ENCODE measurements at places on chromosomes 7 and 10.

DNA sequence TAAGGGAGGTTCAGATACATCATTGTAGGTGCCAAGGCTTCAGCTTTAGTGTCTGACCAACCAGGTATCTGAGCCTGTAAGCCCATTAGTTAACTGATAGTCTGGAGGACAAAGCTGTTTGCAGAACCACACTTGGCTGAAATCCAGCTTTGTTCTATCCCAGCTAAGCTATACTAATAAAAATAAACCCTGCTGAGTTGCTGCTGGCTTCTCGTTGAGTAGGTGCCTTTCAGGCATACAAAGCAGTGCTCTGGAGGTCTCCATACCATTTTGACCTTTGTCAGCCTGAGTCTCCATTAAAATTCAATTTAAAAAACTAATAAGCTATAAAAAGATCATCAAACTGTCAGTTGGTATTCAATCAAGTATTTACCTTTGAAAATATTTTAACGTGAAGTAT lies 22.0 kb downstream of the CDCA7L start:
- DNase-seq: peak; percentile 51

DNA sequence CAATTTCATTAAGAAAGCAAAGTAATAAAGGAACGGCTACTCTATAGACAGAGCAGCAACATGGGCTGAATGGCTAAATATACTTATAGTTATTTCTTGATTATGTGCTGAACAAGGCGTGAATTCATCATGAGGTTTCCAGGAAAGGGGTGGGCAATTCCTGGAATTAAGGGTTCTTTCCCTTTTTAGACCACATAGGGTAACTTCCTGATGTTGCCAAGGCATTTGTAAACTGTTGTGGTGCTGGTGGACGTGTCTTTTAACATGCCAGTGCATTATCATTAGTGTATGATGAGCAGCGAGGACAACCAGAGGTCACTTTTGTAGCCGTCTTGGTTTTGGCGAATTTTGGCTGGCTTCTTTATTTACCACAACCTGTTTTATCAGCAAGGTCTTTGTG lies 28.5 kb upstream of the ZMYND11 start:
- DNase-seq: no peak

GRCh38 chr7:67821116-67821515 lies 824.5 kb downstream of the TYW1 start:
- peak; percentile 87 for DNase-seq

- no peak for DNase-seq
These were observed 85.4 kb downstream of the PROSER2 start for GRCh38 chr10:11908536-11908935.

GRCh38 chr7:84975586-84976185 lies 211.2 kb downstream of the SEMA3D start:
- DNase-seq: no peak

- DNase-seq: no peak
These were observed 261.9 kb downstream of the GRID1 start for GRCh38 chr10:86104611-86105145.

GRCh38 chr7:149604521-149604920 lies 106.9 kb upstream of the ZNF746 start:
- DNase-seq: no peak

GRCh38 chr10:123859653-123860050 lies 32.0 kb downstream of the CPXM2 start:
- DNase-seq: no peak

GRCh38 chr10:48996329-48996728 lies 56.7 kb upstream of the LRRC18 start:
- no peak for DNase-seq
